Activated T-cell treated with anti-CD3 and anti-CD28 coated beads, Interleukin-2, amount 50 U/mL, for 72 hours (primary cell): ENCODE measurements at places on chromosomes 7 and 10.
A peak's percentile ranks its signal among the peaks of the same experiment; 100 is the strongest.

GRCh38 chr10:62390497-62391176, 16.5 kb downstream of the ZNF365 start:
- DNase-seq, result no peak

GRCh38 chr7:156318926-156319325, 321.6 kb upstream of the RNF32 start:
- DNase-seq, result no peak

- no peak for DNase-seq
Observed at GRCh38 chr10:99981581-99982199, 28.1 kb downstream of the DNMBP start.

GRCh38 chr7:72152161-72153131, 259.7 kb downstream of the CALN1 start:
- no peak for DNase-seq

DNA sequence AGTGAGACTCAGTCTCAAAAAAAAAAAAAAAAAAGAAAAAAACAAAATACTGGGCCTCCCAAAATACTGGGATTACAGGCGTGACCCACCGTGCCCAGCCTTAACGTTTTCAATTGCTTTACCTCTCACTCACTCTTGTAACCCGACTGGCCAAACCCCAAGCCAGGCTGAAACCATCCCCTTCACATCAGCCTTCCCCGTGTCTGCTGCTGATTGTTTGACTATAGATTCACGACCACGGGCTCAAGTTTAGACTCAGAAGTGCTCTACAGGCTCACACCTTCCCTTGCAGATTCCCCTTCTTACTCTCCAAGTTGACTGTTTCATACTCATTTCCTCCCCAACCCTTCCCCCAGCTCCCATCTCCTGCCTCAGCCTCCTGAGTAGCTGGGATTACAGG, 22.3 kb downstream of the TYW1 start:
- DNase-seq, result peak; percentile 10

DNA sequence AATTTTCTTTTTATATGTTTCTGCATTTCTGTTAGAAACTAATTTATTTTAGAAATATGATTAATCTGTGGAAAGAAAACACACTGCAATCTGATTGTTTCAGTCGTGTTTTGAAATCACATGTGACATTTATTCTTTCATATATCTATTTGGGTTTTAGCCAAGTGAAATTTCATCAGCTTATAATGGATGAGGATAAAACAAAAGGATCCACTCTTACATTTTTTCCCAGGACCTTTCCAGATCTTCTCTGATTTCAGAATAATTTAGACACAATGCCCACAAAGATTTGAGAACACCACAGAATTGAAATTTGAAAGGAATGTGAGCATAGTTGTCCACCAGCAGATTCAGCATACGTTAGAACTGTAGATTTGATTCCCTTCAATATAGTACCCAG, 29.1 kb downstream of the CBLL1 start:
- DNase-seq, result no peak

DNA sequence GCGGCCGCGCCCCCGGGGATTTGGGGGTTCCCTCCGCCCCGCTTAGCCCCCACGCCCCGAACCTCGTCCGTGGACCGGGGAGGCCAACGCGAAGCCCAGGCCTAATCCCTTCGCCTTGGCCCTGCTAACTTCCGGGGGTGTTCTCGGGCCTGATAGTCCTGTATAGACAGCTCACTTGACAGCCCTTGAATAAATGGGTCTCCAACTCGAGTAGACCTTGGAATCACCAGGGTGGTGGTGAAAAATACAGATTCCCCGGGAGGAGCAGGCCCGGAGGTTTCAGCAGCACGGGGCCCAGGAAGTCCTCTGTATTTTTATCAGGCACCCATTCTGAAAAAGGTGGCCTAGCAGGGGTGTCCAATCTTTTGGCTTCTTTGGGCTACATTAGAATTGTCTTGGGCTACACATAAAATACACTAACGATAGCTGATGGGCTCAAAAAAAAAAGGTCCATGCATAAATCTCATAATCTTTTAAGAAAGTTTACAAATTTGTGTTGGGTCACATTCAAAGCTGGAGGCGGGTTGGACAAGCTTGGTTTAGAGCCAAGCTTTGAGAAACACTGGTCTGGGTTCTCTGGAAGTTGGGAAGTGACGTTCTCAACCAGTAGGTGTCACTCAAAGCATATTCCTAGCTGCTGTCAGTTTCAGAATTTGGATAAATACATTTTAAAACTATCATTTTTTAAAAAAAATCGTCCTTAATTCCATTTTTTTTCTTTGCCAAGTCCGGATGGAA, 221.7 kb downstream of the PHTF2 start:
- DNase-seq, result peak; percentile 35

DNA sequence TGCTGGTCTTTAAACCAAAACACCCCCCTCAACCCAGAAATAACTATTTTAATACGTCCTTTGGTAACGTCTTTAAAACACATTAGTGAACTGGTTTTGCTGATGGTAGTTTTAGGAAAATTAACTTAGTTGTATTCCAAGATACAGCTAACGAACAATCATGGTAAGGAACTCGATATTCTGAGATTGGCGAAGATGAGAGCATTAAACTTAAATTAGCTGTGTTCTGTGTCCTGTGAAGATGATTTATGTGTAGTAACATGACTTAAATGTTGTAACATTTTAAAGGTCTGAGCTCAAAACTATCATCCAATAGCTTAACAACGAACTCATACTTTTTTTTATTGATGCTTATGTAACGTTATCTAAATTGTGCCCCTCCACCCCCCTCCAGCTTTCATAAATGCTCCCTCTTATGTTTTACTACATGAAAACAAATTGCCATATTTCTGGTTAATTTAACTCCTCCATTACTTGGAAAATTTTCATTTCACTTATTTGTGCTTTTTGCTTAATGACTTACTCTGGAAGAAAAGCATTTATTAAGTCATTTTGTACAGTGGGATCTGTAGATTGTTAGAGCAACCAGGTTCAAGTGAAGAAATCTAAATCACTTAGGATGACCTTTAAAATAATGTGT, 1.7 kb downstream of the SDK1 start:
- no peak for DNase-seq

DNA sequence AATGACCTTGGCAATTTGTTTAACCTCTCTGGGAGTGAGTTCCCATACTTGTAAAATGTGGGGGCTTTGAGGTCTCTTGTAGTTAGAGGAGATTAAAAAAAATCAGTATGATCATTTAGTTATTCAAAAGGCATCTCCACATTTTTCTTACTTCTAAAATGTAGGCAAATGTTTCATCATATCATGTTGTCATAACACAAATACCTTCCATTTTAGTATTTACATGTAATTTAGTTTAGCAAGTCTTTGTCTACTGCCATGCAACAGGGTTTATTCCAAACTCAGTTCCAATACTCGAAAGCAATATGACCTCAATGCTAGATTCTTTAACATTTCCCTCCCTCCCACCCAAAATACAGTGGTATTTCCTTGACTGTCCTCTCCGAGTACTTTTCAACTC, 262.8 kb upstream of the IMMP2L start:
- no peak for DNase-seq

DNA sequence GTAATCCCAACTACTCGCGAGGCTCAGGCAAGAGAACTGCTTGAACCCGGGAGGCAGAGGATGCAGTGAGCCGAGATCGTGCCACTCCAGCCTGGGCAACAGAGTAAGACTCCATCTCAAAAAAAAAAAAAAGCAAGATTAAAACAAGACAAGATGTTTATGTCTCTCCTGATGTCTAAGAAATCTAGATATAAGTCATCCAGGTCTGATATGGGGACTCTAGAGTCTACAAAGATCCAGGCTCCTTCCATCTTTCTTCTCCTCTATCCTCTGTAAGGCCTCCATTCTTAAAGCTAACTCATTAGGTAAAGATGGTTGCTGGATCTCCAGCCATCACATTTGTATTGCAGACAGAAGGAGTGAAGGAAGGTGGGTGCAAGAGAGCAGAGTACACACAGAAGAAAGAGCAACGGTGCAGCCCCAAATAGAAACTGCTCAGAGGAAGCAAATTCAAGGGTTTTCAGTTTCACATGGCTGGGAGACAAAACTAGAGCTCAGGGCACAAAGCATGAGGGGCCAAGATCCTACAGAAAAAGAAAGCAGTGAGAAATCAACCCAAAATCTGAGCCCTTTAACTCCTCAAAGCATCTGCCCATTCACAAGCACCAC, 57.6 kb downstream of the USP6NL start:
- DNase-seq, result peak; percentile 22

DNA sequence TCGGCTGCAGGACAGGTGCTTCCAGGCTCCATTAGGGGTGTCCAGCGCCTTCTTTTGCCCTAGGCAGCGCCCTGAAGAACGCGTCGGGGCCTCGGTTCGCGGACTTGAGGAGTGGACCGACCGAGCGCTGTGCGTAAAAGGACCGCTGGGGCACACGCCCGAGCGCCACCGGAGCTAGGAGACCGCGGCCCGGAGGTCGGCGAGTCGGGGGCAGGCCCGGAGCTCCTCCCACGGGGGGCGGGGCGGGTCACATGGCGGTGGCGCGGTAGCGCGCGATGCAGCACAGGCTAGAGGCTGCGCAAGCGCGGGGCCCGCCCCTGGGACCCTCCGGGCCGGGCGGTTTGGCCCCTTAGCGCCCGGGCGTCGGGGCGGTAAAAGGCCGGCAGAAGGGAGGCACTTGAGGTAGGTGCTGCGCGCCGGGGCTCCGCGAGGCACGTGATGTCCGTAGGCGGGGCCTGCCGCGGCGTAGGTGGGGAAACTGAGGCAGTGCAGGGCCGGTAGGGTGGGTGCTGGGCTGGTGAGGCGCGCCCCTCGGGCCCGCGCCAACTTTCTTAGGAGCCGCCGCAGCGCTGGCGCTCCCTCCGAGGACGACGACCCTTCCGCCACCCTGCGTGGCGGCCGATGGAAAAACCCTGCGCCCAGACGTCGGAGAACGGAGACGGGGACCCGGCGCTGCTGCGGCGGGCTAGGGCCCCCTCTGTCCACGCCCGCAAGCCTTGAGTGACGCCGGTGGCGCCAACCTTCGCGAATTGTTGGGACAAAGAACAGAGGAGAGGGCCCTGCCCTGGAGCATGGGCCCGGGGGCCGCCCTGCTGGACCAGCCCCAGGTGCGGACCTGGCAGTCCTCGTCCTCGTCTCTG, at the start of gene PRXL2A:
PRXL2A (plus strand) TSS at position 310 of the 860 bp plus-strand sequence. CDS start 11,917 bp downstream, outside the sequence.
- peak; percentile 92 for DNase-seq

- no peak for DNase-seq
Observed at GRCh38 chr10:13703997-13704536, 117.3 kb downstream of the PRPF18 start.

DNA sequence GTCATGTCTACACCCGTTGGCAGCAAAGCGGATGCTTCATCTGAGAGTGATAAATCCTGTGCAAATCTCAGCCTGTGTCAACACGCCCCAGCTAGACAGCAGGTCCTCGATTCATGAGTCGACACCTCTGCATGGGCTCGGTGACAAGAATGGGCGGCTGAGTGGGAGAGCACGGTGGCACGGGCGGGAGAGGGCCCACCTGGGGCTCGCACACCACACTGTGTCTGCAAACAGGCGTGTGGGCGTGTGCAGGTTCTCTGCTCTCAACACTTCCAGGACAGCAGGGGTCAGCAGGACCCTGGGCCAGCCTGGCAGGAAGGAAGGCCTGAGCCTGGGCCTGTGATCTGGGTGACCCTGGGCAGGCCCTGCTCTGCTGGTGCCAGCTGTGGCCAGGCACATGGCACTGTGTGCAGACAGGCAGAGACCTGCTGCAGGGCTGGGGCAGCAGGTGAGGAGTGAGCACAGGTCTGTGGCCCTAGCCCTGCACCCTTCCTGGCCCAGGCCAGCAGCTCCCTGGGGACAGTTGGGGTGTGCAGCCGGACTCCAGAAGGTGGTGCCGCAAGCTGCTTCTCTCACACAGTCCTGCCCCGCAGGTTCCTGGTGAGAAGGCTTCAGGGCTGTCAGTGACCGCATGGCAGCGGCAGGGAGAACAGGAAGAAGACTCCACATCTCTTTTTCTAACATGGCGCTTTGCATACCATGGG, 216.4 kb downstream of the ELFN1 start:
- DNase-seq, result no peak

DNA sequence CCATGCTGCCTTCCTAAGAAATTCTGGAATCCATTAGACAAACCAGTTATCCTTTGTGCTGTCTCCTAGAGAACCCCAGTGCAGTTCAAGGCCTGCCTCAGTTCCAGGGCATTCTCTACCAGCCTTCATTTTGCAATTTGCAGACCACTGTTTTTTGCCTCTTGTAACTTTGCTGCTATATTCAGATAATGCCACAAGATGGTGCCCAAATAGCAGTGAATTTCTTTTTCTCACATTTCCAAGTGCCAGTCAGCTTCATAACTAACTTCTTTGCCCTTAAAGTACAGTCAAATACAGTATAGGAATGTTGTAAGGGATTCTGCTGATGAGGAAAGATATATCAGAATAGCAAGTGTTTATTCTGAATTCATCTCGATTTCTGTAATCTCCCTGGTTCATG, 25.2 kb downstream of the LOXL4 start:
- DNase-seq, result no peak

DNA sequence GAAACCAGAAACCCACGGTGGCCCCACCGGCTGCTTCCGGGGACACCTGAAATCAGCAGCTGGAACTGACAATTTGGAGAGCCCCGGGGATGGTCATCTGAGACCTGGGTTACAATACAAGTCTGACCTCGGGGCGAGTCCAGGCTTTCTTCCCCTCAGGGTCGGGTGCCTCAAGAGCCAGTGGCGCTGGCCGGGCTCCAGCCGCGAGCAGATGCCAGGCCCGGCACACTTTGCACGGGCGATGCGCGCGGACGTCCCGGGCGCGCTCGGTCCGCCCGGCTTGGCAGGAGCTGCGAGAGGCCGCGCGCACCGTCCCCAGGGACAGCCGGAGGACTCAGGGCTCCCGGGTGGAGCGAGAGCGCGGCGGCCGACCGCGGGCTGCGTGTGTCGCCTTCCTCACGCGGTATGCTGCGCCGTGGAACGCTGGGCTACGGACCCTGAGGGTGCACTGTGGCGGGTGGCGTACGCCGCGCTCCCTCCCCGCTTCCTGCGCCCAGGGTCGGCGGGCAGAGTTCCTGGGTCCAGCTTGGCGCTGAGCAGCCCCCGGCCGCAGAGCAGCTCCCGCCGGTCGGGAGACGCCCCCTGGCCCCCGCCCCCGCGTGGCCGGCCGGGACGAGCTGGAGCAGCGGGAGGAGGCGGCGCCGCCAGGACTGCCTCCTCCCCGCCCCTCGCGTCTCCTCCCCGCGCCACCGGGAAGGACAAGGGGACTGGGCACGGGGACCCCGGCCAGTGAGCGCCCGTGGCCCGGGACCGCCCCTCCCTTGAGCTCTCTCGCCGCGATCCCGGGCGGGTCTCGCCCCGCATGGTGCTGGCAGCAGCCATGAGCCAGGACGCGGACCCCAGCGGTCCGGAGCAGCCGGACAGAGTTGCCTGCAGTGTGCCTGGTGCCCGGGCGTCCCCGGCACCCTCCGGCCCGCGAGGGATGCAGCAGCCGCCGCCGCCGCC, at the start of gene RBM20:
RBM20 (plus strand) TSS at position 684 of the 945 bp plus-strand sequence; CDS start at position 803, 119 bp downstream.
- peak; percentile 25 for DNase-seq

GRCh38 chr7:27199849-27200760, at the start of gene HOXA13:
HOXA13 (minus strand) TSS chr7:27200091; CDS start chr7:27200077, 14 bp downstream.
- DNase-seq, result no peak

DNA sequence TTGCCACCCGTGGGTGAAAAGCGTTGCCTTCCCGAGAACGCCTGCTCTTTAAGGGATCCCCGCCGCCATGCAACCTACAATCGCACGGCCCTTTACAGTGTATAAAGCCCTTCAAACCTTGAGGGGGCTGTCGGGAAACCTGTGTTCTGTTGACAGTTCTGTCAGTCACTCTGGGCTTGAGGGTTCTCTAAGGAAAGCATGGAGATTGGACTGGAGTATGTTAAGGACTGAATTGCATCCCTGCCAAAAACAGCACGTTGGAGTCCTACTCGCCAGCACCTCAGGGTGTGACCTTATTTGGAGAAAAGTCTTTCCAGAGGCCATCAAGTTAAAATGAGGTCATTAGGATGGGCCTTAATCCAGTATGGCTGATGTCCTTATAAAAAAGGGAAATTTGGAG, 70.6 kb downstream of the PFKFB3 start:
- no peak for DNase-seq
